ENCODE measurements at places on chromosomes 16 and 17.

- no peak for DNase-seq
These were observed 94.7 kb downstream of the SALL1 start for GRCh38 chr16:51056331-51056730.

DNA sequence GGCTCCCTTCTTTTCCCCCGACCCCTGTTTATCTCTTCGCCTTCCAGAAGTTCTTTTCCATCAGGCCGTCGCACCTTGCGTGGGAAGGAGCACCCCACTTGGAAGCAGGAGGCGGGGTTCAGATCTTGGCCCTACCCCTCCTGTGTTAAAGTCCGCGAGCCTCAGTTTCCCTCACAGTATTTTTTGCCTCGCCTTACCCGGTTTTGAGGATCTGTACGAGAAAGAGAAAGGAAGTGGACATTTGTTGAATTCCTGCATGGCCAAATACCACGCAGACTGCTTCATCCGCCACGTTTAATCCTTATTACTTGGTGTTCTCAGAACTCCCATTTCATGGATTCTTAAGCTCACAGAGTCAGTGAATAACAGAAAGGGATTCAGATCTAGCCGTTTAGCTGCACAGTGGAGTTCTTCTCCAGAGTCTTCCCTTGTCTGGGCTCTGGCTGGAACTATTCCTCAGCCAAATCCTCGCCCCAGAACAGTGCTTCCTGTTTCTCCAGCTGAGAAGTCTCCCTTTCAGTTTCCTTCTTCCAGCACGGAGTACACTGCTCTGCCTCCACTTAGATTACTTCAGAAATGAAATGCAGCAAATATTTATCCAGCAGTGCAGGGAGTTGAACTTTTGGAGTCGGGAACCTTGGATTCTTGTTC, 590 bp downstream of the TMEM219 start:
- DNase-seq = peak; percentile 39

DNA sequence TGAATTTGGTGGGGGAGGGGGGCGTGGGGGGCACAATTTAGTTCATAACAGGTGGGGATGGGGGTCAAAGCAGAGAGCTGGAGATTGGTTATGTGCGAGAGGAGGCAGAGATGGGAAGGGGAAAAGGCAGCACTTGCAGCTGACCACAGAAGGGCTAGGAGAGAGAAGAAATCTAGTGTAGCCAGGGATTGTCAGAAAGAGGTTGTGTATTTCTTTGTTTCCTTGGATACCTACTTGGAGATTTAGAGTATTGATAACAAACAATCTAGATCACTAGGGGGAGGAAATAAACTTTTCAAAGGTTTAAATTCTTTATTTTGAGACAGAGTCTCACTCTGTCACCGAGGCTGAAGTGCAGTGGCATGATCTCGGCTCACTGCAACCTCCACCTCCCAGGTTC, 47.1 kb upstream of the YPEL2 start:
- DNase-seq = no peak

GRCh38 chr16:29814592-29814991, 1.4 kb upstream of the PAGR1 start:
- DNase-seq = no peak

GRCh38 chr17:64315032-64315490, 52.0 kb upstream of the TEX2 start:
- DNase-seq = no peak

DNA sequence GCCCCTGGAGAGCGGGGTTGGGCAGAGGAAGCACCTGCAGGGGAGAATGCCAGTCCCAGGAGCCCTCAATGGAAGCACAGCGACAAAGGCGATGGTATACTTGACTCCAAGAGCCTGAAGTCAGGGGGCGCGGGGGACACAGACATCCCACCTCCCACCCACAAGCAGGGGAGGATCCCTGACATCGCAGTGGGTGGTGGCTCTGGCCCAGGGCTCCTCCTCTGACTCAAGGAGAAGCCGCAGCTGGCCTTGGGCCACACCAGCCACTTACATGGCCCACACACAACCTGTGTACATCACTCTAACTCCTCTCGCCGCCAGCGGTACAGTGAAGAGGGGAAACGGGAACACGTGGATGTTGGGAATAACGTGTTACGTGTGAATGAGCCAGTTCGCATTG, 44.3 kb downstream of the FZD2 start:
- DNase-seq = no peak

- DNase-seq = no peak
These were observed 136.7 kb downstream of the MAF start for GRCh38 chr16:79463841-79464240.

DNA sequence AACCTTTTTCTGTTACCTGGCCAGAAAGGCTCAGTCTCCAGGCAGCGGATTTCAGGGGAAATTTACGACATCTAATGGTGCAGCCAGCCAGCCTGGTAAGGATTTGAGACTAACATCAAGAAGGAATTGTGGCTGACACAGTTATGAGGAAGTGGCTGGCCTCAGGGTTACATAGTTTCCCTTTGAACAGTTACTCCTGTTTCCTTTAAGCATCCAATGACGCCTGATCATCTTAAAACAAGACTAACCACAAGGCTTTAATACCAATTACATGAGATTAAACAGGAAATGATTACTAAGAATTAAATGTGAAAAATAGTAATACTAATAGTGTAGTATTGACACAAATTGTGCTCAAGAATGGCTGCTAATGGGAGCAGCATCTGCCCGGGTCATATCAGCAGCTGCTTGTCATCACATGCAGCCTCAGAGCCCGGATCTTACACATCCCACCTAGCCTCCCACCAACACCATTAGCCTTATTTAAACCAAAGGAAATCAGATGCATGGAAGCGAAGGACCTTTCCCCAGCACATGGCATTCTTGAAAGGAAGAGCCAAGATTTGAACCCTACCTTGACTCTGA, 431.8 kb downstream of the PMP22 start:
- peak; percentile 19 for DNase-seq

GRCh38 chr16:87457061-87457611, 35.7 kb downstream of the ZCCHC14 start:
- DNase-seq = no peak

DNA sequence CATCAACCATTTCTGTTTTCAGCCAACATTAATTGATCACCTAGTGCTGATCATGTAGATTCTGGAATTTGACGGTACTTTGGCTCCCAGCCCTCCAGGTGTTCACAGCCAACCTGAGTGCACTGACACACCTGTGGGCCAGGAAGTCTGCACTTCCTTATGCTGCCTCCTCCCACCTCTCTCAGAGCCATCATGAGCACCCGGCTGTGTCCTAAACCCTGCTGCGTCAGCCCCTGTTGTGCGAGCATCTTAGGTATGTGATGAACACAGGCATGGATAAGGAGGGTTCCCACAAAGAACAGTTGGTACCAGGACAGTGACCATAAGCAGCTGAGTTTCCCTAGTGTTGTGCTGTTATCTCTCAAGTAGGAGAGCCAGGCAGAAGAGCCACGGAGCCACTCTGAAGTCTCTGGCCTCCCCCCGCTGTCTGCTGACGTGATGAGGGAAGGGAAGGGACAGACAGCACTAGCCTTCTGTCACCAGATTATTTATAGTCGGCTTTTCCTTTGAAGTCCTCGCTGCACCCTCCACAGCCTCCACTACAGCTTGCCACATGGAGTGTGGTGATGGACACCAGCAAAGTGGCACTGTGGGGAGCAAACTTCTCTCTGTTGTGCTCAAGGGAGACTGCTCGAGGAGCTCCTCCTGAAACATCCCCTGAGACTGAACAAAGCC, 162.8 kb upstream of the ANKFN1 start:
- DNase-seq = no peak

DNA sequence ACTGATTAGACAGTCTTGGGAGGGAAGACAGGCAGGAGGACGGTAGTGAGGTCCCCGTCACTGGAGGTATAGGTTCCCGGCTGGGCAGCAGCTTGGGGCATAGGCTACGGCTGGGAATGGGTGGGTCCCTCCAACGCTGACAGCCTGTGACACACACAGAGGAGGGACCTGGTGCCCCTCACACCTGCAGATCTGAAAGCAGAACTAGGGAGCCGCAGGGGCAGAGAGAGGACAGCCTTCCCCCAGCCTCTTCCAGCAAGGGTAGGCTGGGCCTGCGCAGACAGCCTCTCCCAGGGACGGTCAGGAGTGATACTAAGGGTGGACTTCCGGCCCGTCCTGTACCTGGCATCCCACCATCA, 2.0 kb downstream of the P2RX1 start:
- DNase-seq = peak; percentile 59
